Fibroblast of the conjunctiva (primary cell): ENCODE measurements at places on chromosomes 2 and 18.

DNA sequence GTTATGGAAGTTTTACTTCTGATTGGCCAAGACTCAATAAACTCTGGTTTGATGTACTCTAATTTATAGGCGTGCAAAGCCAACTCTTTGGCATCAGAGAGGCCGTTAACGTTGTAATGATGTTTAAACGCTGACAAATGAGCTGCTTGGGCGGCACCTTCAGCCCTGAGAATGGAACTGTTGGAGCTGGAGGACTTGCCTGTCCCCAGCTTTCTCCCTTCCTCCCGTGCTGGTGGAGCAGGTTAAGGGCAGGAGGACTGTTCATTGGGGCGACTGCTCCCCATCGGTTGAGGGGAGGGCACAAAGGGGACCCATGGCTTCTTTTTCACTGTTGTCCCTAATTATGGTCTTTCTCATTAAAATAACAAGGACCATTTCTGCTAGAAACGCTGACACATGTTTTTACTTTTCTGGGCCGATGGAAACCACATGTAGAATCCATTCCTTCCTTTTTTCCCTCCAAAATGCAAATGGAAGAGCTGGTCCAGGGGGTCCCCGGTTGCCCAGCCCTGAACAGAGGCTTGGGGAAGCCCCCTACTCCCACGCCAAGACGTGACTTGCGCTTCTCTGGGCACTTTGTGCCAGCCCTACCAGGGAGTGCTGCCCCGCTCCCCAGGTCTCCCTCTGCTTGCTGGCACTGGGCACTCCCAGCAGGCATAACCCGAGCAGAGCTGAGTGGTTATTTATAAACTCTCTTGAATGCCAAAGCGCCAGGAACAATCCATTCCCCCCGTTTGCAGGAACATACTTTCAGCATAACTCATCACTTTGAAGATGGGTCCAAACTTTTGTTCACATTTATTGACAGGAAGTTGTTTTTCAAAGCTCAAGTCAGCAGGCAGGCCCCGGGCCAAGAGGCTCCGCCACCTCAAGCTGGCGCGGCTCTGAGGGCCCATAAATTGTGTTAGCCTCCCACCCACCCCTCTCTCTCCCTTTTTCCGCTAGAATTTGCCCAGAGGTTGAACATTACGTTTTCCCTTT is 170.1 kb downstream of the ASB1 start:
- peak; percentile 94 for DNase-seq

DNA sequence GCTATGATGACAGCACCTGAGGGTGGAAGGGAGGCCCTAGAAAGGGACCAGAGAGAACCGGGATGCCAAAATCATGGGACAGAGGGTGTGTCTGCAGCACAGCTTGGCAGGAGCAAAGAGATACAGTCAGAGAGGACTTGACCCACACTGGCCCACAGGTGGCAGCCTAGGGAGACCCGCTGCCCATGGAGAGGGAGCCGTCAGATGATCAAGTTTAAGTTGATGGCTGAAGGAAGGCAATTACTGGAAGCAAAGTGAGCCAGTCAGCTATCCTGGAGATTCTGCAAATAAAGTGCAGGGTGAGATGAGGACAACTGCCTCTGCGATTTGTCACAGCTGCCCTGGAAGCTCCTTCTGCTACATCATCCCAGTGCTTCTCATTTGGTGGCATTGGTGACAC is 74.0 kb downstream of the CMPK2 start:
- no peak for DNase-seq

DNA sequence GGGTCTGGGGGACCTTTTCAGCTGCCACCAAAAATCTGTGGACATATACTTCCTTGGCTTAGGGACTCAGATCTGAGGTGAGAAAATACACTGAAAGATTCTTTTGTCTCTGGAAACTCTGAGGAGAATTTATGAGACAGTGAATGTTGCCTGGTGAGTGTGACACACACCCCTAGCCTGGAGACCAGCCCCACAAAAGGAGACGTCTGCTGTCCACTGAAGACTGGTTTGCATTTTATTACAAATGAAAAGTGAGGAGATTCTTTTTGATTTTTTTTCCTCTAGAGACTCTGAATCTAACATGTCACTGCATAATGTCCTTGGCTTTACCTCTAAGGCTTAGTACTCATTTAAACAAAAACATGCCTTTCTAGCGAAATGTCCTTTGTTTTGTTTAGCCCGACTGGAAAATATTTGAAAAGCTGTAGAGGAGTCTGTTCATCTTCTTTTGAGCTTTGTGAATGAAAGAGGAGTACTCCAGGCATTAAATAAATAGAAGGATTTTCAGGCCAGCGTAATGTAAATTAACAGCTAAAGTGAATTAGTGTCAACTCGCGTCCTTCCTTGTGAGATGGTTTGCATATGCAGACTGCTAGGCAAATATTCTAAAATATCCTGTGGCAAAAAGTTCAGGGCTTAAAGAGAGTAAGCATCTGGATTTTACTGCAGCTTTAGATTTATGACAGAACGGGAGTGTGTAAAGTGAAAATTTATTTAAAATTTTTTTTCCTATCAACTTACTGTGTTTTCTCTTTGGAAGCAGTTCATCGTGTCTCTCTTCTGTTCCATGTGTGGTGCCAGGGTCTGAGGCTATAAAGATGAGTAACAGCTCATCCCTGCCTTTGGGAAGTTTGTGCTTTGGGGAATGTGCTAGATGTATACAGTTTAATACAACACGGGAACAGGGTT is 125.4 kb downstream of the VWA3B start:
- no peak for DNase-seq

- peak; percentile 80 for DNase-seq
Observed at GRCh38 chr18:50266248-50266704, at the start of gene CFAP53. CFAP53 (minus strand) TSS chr18:50266495; CDS start chr18:50266404, 91 bp downstream.

GRCh38 chr2:102147935-102148334 is 5.4 kb downstream of the IL1R1 start:
- DNase-seq = no peak

GRCh38 chr2:173963817-173964564 is 1.2 kb downstream of the SP3 start:
- peak; percentile 76 for DNase-seq

DNA sequence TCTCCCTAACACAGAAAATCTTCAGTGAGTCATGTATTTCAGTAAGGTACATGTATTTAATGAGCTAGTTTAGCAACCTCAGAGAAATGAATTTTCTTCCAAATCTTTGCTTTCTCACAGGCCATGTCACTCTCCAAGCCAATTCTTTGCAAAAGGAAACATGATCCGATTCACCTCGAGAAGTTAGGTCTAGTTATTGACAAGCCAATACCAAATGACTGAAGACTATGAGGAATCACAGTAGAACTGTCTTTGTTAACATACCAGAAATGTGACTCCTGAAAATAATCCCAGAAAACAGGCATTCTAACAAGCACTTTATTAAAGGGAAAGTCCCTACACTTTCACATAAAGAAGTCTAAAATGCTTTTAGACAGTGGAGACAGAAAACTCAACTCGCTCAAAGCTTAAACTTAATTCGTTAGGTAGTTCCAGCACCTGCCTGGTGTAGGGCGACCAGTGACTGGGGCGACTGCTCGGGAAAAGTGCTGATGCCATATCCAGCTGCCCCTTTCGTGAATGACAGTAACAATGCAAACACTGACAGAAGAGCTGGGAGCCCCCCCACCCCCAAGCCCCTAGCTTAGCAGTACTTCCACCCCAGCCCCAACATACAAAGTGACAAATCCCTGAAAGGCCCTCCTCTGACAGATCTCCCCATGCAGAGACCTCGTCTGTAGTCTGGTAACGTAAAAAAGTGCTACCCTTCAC is 1.8 kb downstream of the MEMO1 start:
- no peak for DNase-seq

GRCh38 chr2:31526946-31527732 is 53.6 kb downstream of the SRD5A2 start:
- DNase-seq = no peak

- peak; percentile 35 for DNase-seq
Observed at GRCh38 chr18:48657447-48658120, 118.8 kb downstream of the CTIF start.

DNA sequence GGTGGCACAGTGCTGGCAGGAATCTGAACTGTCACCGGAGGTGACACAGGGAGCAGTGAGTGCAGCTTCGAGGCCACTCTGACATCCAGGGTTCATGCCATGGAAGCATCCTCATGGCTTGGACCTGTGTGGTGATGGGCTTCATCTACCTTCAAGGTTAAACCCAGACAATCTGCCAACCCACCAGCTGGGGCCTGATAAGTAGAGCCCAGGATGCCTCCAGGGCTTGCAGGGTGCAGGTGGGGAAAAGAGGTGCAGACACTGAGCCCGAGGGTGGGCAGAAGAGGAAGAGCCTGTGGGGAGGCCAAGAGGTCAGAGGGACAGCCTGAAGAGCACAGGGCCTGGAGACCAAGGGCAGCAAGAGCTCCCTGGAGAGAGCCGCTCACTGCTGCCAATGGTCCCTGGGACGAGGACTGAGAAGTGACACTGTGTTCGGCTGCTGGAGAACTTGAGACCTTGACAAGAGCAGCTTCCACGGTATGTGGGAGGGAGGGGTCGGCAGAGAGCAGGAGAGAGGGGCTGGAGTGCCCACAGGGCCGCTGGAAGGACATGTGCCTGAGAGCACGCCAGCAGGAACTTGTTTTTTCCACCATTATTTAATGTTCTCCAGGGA is 8.1 kb upstream of the HES6 start:
- no peak for DNase-seq

DNA sequence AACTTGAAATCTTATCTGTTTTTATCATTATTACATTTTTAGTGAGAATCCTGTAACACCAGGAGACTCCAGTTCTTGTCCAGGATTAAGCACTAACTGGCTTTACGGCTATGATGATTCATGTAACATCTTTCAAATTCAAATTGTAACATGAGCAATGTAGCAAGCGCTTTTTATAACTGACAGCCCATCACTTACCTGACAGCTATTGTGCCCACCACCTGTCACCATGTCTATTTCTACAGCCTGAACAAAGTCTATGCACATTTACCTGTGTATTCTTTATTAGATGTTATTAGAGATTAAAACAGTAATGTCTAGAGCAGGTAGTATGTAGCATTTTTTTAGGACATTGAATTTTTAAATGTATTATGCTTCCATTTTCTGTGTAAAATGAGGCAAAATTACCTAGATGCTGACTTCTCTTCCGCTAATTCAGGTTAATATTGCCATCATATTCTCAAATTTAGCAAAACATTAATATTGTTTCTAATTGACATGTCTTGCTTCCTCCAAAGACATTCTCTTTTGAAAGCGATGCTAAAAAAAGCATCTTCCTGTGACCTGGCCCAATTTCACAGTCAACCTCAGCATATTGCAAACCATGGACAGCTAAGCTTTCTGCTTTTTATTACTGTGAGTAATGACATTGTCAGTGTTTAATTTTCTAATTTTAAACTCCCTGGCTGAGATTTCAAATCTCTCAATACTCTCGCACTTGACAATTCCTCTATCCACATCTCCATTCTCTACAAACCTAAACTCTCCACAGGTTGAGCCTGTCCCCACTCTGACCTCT is 37.8 kb downstream of the RIT2 start:
- no peak for DNase-seq

- peak; percentile 72 for DNase-seq
Observed at GRCh38 chr2:182359990-182360662, 66.7 kb downstream of the PDE1A start.

DNA sequence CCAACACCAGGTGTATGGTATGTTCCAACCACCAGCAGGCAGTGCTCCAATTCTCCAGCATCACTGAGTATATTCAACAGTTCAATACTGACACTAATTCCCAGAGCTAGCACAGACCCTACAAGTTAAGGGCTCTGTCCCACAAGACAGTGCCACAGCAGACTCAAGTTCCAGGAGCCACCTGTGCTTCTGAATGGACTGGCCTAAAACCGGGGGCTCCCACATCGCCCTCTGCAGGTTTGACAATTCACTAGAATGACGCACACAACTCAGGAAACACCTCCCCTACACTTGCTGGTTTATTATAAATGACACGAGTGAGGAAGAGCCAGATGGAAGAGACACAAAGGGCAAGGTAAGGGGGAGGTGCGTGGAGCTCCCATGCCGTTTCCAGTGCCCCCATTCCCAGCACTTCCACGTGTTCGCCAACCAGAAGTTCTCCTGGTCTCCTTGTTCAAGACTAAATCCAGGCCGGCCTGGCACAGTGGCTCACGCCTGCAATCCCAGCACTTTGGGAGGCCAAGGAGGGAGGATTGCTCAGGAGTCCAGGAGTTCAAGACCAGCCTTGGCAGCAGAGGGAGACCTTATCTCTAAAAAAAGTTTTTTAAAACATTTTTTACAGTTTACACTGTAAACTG is 12.2 kb upstream of the ATP6V1B1 start:
- DNase-seq = no peak

GRCh38 chr2:60838481-60838880 is 42.9 kb upstream of the REL start:
- no peak for DNase-seq

DNA sequence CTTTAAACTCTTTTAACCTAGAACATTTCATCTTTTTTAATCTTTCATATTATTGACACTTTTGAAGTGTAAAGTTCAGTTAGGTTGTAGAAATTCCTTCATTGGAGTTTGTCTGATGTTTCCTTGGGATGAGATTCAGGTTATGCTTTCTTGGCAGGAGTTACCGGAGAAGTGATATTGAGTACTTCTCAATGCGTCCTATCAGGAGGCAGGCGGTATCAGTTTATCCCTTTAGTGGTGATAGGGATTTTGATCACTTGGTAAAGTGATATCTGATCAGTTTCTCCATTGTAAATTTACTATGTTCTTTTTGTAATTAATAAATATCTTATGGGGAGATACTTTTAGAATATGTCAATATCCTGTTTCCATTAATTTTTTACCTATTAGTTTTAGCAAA is 78.4 kb downstream of the DTNB start:
- no peak for DNase-seq

- DNase-seq = no peak
Observed at GRCh38 chr2:100988630-100989417, 13.3 kb upstream of the RPL31 start.

DNA sequence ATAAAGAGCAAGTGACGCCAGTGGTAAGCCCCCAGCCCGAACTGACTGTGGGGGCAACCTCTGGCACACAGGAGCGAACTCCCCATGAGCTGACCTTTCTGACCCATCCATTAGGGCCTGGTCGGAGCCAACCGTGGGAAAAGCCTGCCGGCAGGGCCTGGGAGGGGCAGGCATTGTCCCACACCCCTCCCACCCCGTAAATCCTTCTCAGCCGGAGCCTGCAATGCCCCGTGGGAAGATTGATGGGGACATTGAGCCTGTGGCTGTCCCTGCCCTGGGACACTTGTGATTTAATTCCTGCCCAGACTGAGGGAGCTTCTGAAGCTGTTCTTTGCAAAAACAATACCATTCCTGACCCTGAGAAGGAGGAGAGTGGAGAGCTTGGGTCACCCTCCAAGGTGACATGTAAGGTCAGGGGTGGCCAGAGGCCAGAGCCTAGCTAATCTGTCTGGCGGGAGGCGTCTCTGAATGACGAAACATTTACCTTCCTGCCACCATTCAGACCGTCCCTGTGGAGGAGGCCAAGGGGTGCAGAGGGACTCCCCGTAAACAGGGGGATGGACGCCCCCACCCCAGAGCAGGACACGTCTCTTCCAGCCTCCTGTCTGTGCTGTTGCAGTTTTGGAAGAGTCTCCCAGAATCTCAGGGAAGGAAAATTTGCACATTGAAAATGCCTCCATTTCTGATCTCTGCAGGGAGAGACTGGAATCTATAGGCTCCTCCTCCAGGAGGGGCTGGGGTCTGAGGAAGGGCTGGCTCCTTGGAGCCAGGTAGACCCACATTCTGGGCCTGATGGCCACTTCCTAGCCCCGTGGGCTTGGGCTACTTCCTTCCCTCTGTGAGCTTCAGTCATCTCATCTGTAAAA is 51.2 kb upstream of the HS6ST1 start:
- no peak for DNase-seq
